ENCODE measurements at places on chromosomes 2 and 18.

- no peak for DNase-seq
Observed at GRCh38 chr2:16407358-16407757, 258.3 kb downstream of the CYRIA start.

GRCh38 chr2:37617119-37617892, 54.1 kb downstream of the CDC42EP3 start:
- DNase-seq: no peak

- DNase-seq: no peak
Observed at GRCh38 chr2:240198226-240198625, 57.8 kb upstream of the OTOS start.

- no peak for DNase-seq
Observed at GRCh38 chr2:171718720-171719119, 31.5 kb downstream of the DYNC1I2 start.

DNA sequence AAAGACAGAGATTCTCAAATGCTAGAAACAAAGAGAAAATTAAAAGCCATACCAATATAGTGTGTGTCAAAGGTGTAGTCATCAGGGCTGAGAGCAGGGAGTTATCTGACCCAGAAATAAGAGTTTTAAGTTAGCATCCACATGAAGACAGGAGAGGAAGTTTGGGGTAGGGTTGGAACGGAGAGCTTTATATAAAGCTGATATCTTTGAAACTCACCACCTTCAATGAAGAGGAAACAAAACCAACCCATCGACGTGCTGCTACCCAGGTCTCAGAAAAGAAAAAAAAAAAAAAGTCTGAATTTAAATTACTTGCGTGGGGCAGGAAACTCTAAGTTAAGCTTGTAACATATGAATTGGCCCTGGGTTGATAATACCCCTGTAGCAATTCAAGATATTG, 42.4 kb downstream of the ARL4C start:
- no peak for DNase-seq

GRCh38 chr18:41353777-41354528, 601.1 kb upstream of the PIK3C3 start:
- DNase-seq: no peak

DNA sequence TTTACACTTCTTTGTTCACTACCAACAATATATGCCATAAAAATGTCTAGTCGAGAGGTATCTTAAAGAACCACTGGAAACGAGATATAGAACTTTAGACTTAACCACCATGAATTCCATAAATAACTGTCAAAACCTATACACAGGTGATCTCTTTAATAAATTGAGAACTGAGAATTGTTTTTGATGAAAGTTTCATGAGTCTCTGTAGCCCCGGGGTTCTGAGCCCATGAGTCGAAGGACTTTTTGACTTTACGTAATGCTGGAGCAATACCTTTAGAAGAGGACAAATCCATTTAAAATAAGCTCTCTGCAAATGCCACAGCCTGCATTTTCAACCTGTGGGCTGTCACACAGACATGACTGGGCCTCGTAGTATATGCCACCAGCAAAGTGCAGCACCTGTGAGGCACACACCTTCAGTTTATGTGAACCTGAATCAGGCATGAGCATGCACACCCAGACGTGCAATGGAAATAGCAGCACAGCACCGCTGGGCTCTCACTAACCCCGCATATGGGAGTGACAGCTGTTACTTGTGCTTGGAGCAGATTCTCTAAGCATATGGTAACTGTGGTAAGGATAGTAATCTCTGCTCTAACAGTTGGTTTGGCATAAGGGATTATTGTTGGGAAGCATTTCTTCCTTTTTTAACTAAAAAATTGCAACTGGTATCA, 383.2 kb downstream of the SOCS6 start:
- DNase-seq: no peak

DNA sequence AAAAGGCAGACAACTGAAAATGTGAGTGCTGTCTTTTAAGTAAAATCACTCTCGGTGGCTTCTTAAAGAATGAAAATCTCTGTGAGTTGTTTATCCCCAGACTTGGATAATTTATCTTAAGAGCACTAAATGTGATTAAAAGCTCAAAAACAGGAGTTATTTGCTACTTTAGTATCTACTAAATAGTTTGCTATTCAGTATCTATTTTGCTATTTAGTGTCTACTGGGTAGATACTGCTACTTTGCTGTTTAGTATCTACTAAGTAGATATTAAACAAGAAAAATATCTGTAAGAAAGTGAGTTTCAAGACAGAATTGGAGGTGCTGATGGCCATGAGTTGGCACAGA, 1.4 kb upstream of the KCNG3 start:
- no peak for DNase-seq

GRCh38 chr2:234258562-234259141, 208.2 kb downstream of the SPP2 start:
- DNase-seq: no peak

GRCh38 chr2:78115291-78115690, 593.1 kb upstream of the LRRTM4 start:
- no peak for DNase-seq

GRCh38 chr2:40559175-40559574, 107.3 kb upstream of the SLC8A1 start:
- peak; percentile 15 for DNase-seq

DNA sequence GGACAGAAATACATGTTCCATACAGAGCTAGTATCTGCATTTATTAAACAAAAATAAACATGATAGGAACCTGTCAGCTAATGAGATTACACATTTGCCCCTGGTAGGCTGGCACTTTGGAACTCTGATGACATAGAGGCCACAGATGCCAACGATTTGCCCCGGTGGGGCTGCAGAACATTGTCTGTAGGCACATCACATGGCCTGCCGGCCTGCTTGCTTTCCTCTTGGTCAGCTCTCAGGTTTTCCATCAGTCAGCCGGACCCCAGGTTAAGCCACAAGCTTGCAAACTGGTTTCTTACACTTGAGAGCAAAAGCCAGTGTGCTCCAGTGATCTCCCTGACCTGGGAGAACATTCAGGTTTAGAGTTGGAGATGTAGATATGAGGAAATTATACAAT, 60.3 kb downstream of the CRACDL start:
- DNase-seq: no peak

GRCh38 chr2:232537499-232537898, 2.0 kb upstream of the CHRNG start:
- no peak for DNase-seq

- DNase-seq: no peak
Observed at GRCh38 chr2:134522496-134523455, 196.0 kb downstream of the TMEM163 start.

GRCh38 chr18:64936671-64937070, 787.8 kb upstream of the LINC00305 start:
- DNase-seq: no peak

DNA sequence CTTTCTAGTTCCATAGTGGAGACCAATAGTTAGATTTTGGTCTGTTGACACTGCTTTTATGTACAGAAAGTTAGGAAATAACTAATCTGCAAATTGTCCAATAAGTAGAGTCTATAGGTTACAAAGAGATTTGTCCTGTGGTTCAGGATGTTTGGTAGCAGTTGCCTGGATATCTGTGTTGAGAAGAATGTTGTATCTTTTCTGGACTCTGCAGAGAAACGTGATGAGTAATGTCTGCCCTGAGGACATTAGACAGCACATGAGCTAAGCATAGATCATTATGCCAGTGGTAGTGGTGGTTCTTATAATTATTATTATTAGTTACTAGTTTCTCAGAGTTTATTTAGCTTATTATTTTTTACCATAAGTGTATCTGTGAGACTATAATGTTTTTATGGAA, 65.8 kb downstream of the ANKRD62 start:
- peak; percentile 14 for DNase-seq

DNA sequence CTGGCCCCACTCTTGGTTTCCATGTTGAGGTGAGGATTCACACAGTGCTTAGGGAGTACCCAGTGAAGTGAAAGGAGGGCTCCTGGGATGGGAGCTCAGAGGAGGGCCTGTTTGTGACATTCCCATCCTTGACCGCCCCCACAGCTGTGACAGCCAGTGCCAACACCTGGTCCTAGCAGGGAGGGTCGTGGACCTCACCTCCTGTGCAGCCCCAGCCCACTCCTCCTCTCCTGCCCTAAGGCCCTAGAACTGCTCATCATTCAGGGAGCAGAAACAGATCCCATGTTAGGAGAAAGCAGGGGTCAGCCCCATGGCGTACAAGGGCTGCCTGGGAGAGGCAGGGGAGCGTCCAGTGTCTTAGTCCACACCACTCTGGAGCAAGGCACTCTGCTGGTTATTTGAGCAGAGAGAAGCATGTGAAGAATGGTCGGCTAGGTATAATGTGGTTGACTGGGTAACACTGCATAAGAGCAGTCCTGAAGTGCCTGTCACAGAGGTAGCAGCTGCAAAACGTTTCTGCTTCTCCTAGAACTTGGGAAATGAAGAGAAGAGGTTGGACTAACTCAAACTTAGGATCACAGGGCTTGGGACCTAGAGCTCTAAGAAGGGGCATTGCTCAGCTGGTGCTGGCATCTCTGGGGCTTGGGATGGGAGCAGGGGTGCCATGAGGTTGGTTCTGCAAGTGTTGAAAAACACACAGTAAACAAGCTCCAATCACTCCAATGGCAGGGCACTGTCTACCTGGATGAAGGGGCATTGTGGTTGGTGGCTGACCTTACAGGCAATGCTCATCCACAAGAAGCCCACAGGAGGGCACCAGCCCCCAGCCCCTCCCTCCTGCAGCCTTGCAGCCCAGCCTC, 55.6 kb downstream of the FAM168B start:
- no peak for DNase-seq

- peak; percentile 79 for DNase-seq
Observed at GRCh38 chr2:220499225-220499624, 871.8 kb downstream of the SLC4A3 start.

- DNase-seq: no peak
Observed at GRCh38 chr2:126797622-126798275, 100.9 kb upstream of the TEX51 start.

DNA sequence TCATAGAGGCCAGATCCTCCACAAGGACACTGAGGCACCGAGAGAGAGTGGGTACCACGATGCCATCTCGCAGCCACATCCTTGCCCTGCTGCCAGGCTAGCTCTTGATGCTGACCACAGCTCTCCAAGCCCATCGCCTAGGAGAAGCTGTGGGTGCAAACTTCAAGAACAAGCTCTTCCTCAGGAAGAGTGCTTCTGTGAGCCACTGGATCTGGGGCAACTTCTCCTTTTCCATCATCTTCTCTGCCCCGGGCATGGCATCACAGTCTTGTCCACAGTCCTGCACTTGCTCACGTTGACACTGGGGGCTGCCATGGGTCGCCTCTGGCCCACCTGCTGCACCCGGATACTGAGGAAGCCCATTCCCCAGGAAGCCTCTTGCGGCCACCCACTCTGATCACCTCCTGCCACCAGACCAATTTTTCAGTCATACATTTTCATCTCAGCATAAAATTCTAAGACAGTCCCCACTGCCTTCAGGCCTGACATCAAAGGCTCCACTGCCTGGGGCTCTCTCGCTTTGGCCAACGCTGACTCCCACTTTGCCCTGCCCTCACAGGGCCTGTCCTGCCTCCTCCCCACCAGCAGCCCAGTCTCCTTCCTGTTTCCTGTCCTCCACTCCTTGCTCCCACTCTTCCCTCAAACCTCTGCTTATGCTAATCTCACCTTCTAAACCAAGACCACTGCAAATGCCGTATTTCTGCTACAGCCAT, 243.9 kb downstream of the AFF3 start:
- DNase-seq: no peak

GRCh38 chr2:128366713-128367511, 48.2 kb upstream of the HS6ST1 start:
- no peak for DNase-seq

GRCh38 chr18:62365420-62365819, 40.3 kb downstream of the TNFRSF11A start:
- DNase-seq: no peak

- no peak for DNase-seq
Observed at GRCh38 chr2:97761192-97761591, 47.8 kb downstream of the ZAP70 start.

- DNase-seq: no peak
Observed at GRCh38 chr18:13296867-13297574, 78.5 kb downstream of the LDLRAD4 start.

- DNase-seq: no peak
Observed at GRCh38 chr2:152701198-152701597, 16.1 kb downstream of the PRPF40A start.

DNA sequence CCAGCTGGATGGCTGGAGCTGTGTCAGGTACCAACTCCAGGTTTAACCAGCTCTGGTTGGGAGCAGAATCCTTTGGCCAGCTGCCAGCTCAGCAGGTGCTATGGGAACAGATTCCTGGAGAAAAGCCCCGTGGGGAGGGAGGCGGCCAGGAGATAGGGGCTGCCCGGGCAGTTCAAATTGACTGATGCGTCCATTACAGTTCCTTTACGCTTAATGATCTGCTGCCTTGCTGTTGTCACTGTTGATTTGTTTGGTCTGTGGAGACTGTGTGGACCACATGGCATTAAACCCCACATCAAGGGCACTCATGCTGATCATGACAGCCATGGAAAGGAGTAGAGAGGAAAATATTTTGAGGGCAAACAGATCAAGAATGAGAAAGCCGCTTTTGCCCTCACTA, 200.0 kb downstream of the TSN start:
- no peak for DNase-seq

DNA sequence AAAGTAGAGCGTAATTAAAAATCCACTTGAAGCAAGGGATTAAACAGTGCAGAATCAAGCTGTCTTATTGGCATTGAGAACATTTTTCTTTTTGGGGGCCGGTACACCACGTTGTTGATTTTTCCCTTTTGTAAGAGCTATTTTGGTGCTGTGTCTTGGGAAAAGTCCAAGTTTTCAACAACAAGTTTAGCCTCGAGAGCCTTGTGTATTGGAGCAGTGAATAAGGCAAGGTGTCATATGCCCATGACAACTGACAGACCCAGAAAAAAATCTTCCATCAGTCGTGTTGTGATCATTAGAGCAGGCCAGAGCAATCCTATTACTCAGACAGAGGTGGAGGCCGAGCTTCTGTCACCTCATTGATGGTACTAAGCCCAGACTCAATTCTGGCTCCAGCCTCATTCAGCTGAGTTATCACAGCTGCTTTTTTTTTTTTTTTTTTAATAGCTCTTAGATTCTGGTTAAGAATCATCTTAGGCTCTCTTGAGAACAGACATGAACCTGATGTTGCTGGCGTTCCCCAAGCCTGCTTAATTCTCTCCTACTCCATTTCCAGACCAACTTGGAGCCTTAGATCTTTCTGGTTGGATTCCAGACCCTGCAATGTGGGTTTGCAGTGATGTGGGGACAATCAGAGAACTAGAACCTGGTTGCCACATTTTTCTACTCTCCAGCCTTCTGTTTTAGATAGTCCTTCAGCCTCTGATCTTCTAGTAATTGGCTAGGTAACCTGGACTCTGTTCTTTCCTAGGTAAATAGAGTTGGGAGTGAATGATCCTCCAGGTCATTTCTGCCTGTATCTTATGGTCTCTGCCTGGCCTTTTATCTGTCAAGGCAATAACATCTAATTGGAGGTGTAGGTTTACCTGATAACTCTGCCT, 43.1 kb downstream of the MOGAT1 start:
- DNase-seq: peak; percentile 35

GRCh38 chr2:233131936-233132720, 72.0 kb downstream of the INPP5D start:
- no peak for DNase-seq

All from foreskin fibroblast (primary cell).